ENCODE measurements at places on chromosomes 6 and 20. TPM values are rescaled to one million over a fixed set of nuclear protein-coding genes. Genes with fewer than 3 reads are reported as not detected.

Gene CLDN20
- not detected for total RNA-seq

Gene SLC13A3
- 8.6 TPM for total RNA-seq

- no peak overlapping the region for H3K4me3 ChIP-seq
- 0 out of 2 replicates have a peak, but pooled peaks cover under 1% of the 10 kb centered on the region for H3K36me3 ChIP-seq
- H3K27me3 ChIP-seq = 0 out of 2 replicates have a peak, but pooled peaks cover 8% of the 10 kb centered on the region
- no peak overlapping the region for H3K27ac ChIP-seq
Observed at GRCh38 chr6:170010665-170011203, 259.3 kb downstream of the ERMARD start.

Gene ZC2HC1B
- not detected for total RNA-seq

Gene ADGB
- total RNA-seq = not detected

Gene AIG1
- 68.7 TPM for total RNA-seq

Gene DSTN
- total RNA-seq = 145 TPM

Gene ADGRF4
- total RNA-seq = not detected

Gene ULBP2
- 1.1 TPM for total RNA-seq

Gene CTAGE9
- not detected for total RNA-seq

Gene ENPP1
- 46.9 TPM for total RNA-seq

- peak; percentile 66 for DNase-seq
- peak overlapping the region; percentile 80 for H3K27ac ChIP-seq
- H3K4me3 ChIP-seq = peak overlapping the region; percentile 66
Observed at GRCh38 chr6:163415620-163416556, 1.4 kb downstream of the QKI start.

- no peak overlapping the region for H3K4me3 ChIP-seq
- no peak overlapping the region for H3K27ac ChIP-seq
- H3K4me1 ChIP-seq = peaks cover 32% of the 10 kb centered on the region
- DNase-seq = no peak
- no peaks in the 10 kb centered on the region for H3K36me3 ChIP-seq
Observed at GRCh38 chr6:41732149-41732548, 3.3 kb downstream of the TFEB start.

GRCh38 chr6:142246960-142247359 lies 54.8 kb upstream of the ADGRG6 start:
- no peak overlapping the region for H3K4me3 ChIP-seq
- peaks cover 13% of the 10 kb centered on the region for H3K4me1 ChIP-seq
- H3K27me3 ChIP-seq = no peaks in the 10 kb centered on the region
- H3K36me3 ChIP-seq = no peaks in the 10 kb centered on the region

Gene PSORS1C2
- not detected for total RNA-seq

Data from GM23338 (cell line).